Suprapubic skin (tissue), 4 donors: ENCODE measurements at places on chromosomes 6 and 20. TPM values are rescaled to one million over a fixed set of nuclear protein-coding genes. Genes with fewer than 3 reads are reported as not detected.

DNA sequence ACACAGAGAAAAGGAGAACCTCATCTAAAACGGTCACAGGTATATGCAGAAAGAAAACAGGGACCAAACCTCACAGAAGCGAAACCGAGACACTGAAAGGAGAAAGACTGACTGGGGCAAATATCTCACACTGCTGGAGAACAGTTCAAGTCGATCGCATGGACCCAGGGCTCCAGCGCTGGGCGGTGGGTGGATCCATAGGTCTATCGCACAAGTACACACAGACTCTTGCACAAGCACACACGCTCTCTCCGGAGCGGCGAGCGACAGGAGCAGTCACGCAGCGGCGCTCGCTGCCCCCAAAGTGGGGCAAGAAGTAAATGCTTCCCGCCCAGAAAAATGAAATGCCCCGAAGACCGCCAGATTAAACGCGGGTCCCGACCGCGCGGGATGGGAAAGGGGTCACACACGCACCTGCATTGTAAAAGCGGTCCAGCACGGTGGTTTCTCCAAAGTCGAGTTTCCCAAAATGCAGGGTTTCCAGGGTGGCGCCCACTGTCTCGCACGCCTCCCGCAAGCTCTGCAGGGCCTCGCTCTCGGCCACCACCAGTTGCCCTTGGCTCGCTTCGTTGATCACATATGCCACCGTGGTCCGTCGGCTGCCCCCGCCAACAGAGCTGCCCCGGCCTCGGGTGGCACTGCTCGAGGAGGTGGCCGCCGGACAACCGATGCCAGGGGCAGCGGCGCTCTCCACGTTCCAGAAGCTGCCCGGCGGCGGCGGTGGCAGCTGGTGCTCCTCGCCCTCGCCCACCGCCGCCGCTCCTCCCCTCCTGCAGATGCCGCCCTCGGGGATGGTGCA lies 782 bp downstream of the MAP3K5 start:
- peaks cover 44% of the 10 kb centered on the region for H3K4me1 ChIP-seq
- peak overlapping the region; percentile 98 for H3K4me3 ChIP-seq
- H3K27me3 ChIP-seq = no peaks in the 10 kb centered on the region
- peak overlapping the region; percentile 97 for H3K27ac ChIP-seq
- no peaks in the 10 kb centered on the region for H3K36me3 ChIP-seq
- peak; percentile 78 for DNase-seq

Gene RAET1E
- 46.8 TPM for total RNA-seq

DNA sequence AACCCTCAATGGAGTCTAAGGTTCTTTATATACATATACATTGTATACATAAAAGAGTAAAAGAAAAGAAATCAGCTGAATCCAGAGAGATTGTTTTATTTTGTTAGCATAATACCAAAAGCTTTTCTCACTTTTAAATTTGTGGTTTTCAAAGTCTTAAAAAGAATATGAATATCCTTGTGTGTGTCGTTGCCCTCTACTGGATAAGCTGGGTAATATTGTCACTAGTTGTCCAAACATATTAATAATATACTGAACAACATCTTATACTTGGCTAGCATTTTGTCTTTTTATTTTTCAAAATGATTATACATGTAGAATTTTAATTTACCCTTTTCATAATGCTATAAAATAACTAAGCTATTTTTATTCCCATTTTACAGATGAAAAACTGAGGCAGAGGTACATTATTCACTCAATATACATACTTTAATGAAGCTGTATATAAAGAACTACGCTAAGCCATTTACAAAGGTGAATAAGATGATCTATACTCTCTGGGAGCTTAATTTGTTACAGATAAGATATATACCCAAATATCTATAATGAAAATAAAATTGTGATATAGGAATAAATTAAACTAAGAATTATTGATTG lies 531.7 kb downstream of the TFAP2B start:
- H3K27me3 ChIP-seq = no peaks in the 10 kb centered on the region
- peak overlapping the region; percentile 5 for H3K27ac ChIP-seq
- H3K4me3 ChIP-seq = no peak overlapping the region
- H3K4me1 ChIP-seq = peaks cover 15% of the 10 kb centered on the region

DNA sequence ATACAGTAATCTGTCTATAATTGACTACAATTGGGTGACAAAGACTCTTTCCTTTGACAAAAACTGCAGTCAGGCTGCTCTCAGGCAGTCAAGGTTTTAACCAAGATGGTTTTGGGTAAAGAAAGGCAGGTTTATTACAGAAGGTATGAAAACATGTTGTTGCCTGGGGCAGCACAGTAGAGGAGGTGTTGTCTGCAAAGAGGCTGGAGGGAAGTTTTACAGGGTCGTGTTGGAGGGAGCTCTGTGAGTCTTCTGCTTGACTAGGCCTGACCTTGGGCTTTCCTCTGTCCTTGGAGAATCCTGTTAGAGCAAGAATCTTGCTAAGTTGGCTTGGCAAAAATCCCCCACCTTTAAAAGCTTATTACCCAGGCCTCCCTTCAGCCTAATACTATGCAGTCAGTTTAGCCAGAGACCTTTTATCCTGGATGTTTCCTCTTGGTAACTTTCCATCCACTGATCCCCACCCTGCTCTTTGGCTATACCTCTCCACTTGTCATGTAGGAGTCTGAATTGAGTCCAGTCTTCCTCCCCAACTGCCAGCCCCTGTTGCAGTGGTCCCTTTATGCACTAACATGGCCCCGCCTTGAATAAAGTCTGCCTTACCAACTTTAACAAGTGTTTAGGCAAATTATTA lies 143.0 kb upstream of the SLC22A16 start:
- no peaks in the 10 kb centered on the region for H3K4me1 ChIP-seq
- H3K36me3 ChIP-seq = peaks cover 41% of the 10 kb centered on the region
- H3K27me3 ChIP-seq = no peaks in the 10 kb centered on the region

DNA sequence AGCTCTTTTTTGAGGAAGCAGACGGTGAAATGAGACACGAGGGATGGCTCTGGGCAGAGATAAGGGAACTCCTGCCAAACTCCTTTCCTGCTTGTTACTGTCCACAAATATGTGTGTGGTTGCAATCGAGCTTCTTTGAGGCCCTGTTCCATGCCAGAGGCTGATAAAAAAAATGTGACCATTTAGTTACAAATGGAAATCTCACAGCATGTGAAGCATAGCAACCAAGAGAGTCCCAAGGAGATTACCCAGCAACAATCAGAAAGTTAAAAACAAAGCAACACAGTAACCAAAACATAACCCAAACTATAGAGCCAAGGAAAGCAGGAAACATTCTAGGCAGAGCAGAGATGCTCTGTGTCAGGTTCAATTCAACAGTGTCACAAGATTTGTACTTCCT lies 35.4 kb upstream of the HMGN3 start:
- peaks cover 10% of the 10 kb centered on the region for H3K4me1 ChIP-seq
- H3K27ac ChIP-seq = no peak overlapping the region
- H3K36me3 ChIP-seq = no peaks in the 10 kb centered on the region

- H3K4me1 ChIP-seq = peaks cover 7% of the 10 kb centered on the region
- no peak for DNase-seq
- H3K27me3 ChIP-seq = no peaks in the 10 kb centered on the region
- H3K4me3 ChIP-seq = no peak overlapping the region
- H3K36me3 ChIP-seq = no peaks in the 10 kb centered on the region
Observed at GRCh38 chr20:3390759-3391425, 16.6 kb downstream of the DNAAF9 start.

Gene CFAP61
- 0.18 TPM for total RNA-seq

Gene TMEM74B
- 1.9 TPM for total RNA-seq

Gene NDUFAF4
- total RNA-seq = 31.1 TPM

DNA sequence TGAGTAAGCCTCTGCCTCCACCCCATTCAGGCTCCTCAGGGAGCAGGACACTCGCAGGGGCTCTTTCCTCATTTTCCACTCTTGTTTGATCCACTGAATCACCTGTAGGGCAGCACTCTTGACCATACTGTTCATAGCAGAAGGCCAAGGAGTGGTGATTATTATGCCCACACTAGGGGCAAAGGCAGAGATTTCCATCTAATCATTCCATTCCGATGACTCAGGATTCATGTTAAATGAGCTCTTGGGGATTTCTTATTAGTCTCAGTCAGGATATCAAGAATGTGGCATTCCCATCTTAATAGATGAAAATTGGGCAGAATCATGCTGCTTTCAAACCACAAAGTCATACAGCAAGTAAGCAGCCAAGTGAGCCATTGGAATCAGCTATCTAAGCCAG lies 101.9 kb upstream of the MOCS1 start:
- no peaks in the 10 kb centered on the region for H3K36me3 ChIP-seq
- no peak overlapping the region for H3K27ac ChIP-seq
- H3K4me3 ChIP-seq = no peak overlapping the region
- no peaks in the 10 kb centered on the region for H3K4me1 ChIP-seq
- no peak for DNase-seq
- H3K27me3 ChIP-seq = no peaks in the 10 kb centered on the region

Gene ZNF341
- 4.6 TPM for total RNA-seq

GRCh38 chr20:33984182-33984719 lies 9.5 kb upstream of the RALY start:
- H3K27ac ChIP-seq = no peak overlapping the region
- H3K27me3 ChIP-seq = no peaks in the 10 kb centered on the region
- no peaks in the 10 kb centered on the region for H3K36me3 ChIP-seq
- no peak overlapping the region for H3K4me3 ChIP-seq
- no peaks in the 10 kb centered on the region for H3K4me1 ChIP-seq

DNA sequence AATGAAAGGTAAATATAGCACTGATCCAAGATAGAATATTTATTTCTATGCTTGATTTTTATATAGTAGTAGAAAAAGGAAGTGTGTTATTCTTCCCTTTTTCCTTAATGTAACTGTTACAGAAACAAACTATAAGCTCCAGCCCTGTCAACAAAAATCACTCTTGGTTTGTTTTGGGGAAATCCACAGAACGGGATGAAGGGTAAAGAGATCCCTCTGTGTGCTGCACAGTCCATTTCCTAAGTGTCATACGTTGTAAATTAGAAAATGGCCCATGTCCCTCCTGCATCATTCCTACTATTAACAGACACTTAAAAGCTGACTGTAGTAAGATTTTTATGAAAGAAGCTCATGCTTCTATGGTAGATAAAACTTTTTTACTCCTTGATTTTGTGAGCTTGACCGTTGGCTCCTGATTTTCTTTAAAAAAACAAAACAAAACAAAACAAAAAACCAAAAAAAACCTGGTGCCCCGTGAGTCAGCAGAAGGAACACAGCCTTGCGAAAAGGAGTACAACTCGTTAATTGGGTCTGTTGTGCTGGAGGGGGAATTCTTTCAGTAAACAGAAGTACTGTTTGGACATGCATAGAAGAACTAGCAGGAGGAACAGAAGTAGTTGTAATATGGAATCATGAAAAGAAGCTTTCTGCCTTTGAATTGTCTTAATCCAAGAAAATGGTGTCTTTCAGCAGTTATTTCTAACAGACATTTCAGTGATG lies 67.5 kb downstream of the RTN4IP1 start:
- DNase-seq = no peak
- H3K27ac ChIP-seq = peak overlapping the region; percentile 72
- peaks cover 7% of the 10 kb centered on the region for H3K36me3 ChIP-seq

DNA sequence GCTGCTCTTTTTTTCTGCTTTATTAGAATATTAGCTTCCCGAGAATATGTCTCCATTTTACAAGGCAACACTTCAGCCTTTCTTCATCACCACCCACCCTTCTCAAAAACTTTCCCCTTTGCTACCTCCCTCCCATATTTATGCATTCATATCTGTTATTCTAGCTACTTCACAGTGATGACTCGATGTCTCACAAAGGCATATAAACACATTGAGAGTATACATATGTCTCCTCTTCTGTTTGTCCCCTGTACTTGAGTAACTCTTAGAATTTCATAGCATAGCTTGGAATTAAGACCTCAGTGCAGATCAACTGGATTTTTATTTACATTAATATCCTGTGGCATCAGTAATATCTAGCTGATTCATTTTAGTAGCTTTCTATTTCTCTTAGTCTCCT lies 6.5 kb downstream of the RNF144B start:
- no peak overlapping the region for H3K27ac ChIP-seq
- DNase-seq = no peak
- no peaks in the 10 kb centered on the region for H3K36me3 ChIP-seq

Gene HCRTR2
- total RNA-seq = not detected

GRCh38 chr6:146664871-146665360 lies 66.1 kb downstream of the ADGB start:
- no peaks in the 10 kb centered on the region for H3K36me3 ChIP-seq
- DNase-seq = no peak
- H3K27ac ChIP-seq = no peak overlapping the region
- H3K27me3 ChIP-seq = no peaks in the 10 kb centered on the region

- no peak for DNase-seq
- peaks cover 5% of the 10 kb centered on the region for H3K4me1 ChIP-seq
- no peak overlapping the region for H3K27ac ChIP-seq
- peaks cover 14% of the 10 kb centered on the region for H3K36me3 ChIP-seq
- H3K27me3 ChIP-seq = no peaks in the 10 kb centered on the region
- no peak overlapping the region for H3K4me3 ChIP-seq
Observed at GRCh38 chr20:34375977-34376430, 12.9 kb downstream of the ITCH start.
